Hair follicular keratinocyte (primary cell): ENCODE measurements at places on chromosomes 7 and 10. TPM values are rescaled to one million over a fixed set of nuclear protein-coding genes. Genes with fewer than 3 reads are reported as not detected.

Gene MALRD1
- total RNA-seq: 0.08 and 0.16 TPM in 2 replicates

Gene SUN3
- not detected in 2 replicates for total RNA-seq

Gene TAS2R4
- 0.08 and 0.61 TPM in 2 replicates for total RNA-seq

Gene PALS2
- total RNA-seq: 10.1 and 10.8 TPM in 2 replicates

Gene HOXA1
- total RNA-seq: 9.6 and 12.1 TPM in 2 replicates

Gene HOXA9
- 6.8 and 7.0 TPM in 2 replicates for total RNA-seq

Gene IL6
- 3.3 TPM in 1 of 2 replicates, not detected in the other for total RNA-seq

Gene PNLIPRP2
- not detected in 2 replicates for total RNA-seq

Gene NPY4R2
- not detected in 2 replicates for total RNA-seq

Gene SLC39A12
- not detected in 2 replicates for total RNA-seq

Gene PHKG1
- 0.08 TPM in 1 of 2 replicates, not detected in the other for total RNA-seq

Gene HKDC1
- 0.08 and 0.27 TPM in 2 replicates for total RNA-seq
